H1 (cell line): ENCODE measurements at places on chromosomes 4 and X. TPM values are rescaled to one million over a fixed set of nuclear protein-coding genes. Genes with fewer than 3 reads are reported as not detected.

TCEAL6 gene
- total RNA-seq, result not detected in 2 replicates

GPM6B gene
- total RNA-seq, result 123 and 132 TPM in 2 replicates

USP26 gene
- total RNA-seq, result not detected in 2 replicates

EPGN gene
- not detected in 2 replicates for total RNA-seq

GASK1B gene
- not detected in 2 replicates for total RNA-seq

TIGD4 gene
- 1.8 and 2.3 TPM in 2 replicates for total RNA-seq
